CD4-positive, alpha-beta T cell (primary cell): ENCODE measurements at places on chromosomes 3 and 15. TPM values are rescaled to one million over a fixed set of nuclear protein-coding genes. Genes with fewer than 3 reads are reported as not detected.

GRCh38 chr15:49987198-49987785, 131.7 kb downstream of the ATP8B4 start:
- DNase-seq = no peak

DNA sequence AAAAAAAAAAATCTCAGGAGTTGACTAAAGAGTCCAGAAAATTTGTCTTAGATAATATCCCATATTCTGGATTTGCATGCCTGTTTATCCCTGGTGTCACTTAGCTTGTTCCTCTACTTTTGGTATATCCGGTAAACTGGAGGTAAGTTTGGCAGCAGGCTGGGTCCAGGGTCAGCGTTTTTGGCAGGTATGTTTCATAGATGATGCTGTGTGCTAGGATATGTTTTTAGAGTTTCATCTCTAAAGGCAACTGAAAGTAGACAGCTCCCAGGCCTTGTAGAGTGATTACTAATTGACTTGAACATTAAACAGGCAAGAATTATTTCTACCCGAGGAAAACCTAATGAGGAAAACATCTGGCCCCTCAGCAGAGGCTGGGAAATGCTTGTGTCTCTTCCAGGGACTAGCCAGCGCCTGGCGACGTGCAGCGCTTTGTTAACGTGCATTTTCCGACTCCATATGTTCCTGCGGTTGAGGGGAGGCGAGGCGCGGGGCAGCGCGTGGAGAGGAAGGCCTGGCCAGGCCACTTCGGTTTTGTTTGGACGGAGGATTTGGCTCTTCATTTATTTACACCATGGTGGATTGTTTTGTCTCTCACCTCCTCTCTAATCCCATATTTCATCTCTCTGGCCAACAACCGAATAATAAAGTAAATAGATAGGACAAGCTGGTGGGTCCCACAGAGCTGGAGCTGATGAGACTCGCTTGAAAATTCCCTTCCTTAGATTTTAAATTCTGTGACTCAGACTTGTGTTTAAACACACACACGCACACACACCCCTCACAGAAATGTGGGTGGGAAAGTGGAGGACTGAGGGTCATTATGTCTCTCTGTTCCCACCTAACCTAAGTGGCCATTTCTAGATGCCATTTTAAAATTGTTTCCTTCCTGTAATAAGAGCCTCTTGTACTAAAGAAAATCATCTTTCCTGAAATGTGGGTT, 65.3 kb downstream of the ASB7 start:
- no peak for DNase-seq

- DNase-seq = no peak
Observed at GRCh38 chr3:11272906-11273574, 843 bp downstream of the ATG7 start.

DNA sequence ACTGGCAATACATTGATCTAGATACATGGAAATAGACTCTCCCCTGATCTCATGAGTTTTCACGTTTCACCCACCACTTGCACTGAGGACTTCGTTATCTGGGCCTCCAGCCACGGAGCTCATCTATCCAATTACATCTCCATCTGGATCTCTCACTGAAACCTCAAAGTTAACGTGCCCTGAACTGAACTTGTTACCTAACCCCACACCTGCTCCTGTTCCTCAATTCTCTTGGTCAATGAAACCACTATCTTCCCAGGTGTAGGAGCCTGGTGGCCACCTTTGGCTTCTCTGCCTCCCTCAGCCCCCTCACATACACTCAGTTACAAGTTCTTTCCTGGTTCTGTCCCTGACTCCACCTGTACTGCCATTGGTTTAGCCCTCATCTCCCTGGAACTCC, 9.7 kb downstream of the DGKG start:
- no peak for DNase-seq

DNA sequence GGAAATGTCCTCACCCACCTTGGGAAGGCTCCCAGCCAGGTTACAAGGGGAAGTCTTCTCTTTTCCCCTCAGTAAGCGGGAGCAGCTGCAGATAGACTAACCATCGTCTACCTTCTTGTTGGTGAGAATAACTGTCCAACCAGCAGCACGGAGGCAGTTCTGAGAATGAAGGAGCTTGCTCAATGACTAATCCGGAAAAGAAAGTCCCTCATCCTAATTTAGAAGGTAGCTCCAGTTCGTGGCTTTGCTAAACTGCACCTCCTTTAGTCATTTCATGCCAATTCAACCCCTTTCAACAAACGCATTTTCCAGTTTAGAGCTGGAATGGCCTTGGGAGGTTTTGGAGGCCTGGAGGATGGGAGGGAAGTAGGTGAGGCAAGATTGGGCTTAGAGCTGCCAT, 527.4 kb upstream of the PROK2 start:
- DNase-seq = no peak

DNA sequence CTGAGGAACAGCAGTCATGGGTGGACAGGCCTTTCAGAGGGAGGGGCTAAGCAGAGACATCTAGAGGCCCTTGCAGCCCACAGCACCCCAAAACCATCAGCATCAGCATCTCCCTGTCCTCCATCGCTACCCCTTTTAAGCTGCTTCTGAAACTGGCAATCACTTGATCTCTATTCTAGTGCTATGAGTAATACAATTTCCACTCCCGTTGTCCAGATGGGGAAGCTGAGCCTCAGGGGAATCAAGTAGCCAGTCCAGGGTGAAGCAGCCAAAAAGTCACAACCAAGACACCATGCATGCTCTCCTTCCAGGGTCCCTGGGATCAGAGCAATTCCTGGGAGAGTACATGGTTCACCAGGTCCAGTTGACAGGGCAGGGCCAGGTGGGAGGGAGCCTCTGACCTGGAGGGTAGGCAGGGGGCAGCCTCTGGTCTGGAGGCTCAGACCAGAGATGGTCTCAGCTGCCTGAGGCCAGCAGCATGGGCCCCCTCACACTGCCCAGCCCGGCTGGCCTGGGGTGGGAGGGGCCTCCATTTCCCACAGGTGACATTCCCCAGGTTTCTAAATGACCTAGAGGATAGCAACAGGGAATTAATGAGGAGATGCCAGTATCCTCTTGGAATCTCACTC, 30.0 kb downstream of the KLHL25 start:
- no peak for DNase-seq

The CSTA gene
- 1.4 TPM for total RNA-seq

The SH2D7 gene
- not detected for total RNA-seq

The CHD2 gene
- total RNA-seq = 660 TPM

The IQCF2 gene
- not detected for total RNA-seq

The COPG1 gene
- total RNA-seq = 79.3 TPM

The UBL7 gene
- total RNA-seq = 17.1 TPM

The OR5K2 gene
- total RNA-seq = not detected
